ENCODE measurements at places on chromosomes 7 and 10.

- no peak for DNase-seq
Observed at GRCh38 chr7:40810274-40810673, 675.5 kb downstream of the SUGCT start.

DNA sequence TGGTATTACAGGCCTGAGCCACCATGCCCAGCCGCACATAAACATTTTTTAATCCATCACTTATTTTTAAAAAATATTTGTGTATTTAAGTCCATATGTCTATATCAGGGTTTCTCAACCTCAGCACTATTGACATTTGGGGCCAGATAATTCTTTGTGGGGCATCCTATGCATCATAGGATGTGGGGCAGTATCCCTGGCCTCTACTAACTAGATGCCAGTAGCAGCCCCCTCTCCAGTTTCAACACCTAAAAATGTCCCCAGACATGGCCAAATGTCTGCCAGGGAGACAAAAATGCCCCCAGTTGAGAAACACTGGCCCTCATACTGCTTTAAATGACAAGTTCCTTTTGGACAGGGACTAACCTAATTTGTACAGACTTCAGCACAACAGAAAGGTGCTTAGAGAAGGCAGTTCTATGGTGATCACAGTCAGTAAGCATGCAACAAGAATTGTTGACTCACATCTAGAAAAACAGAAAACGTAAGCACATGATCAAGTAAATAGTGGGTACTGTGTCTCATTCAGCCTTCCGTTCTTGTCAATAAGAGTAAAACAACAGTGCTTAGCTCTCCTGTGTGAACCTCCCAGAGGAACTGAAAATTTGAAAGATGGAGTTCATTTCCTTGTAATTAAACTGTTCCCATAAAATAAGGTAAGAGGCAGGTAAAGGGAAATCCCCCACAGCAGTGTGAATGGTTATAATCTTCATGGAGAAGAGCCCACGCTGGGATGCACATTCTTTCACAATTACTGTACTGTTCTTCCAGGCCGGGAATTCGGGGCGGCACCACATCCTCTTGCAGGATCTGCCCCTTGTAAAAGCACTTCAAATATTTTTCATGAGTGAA is 17.3 kb upstream of the ADRB1 start:
- DNase-seq: no peak

GRCh38 chr10:4650582-4650981 is 175.4 kb upstream of the AKR1E2 start:
- no peak for DNase-seq

DNA sequence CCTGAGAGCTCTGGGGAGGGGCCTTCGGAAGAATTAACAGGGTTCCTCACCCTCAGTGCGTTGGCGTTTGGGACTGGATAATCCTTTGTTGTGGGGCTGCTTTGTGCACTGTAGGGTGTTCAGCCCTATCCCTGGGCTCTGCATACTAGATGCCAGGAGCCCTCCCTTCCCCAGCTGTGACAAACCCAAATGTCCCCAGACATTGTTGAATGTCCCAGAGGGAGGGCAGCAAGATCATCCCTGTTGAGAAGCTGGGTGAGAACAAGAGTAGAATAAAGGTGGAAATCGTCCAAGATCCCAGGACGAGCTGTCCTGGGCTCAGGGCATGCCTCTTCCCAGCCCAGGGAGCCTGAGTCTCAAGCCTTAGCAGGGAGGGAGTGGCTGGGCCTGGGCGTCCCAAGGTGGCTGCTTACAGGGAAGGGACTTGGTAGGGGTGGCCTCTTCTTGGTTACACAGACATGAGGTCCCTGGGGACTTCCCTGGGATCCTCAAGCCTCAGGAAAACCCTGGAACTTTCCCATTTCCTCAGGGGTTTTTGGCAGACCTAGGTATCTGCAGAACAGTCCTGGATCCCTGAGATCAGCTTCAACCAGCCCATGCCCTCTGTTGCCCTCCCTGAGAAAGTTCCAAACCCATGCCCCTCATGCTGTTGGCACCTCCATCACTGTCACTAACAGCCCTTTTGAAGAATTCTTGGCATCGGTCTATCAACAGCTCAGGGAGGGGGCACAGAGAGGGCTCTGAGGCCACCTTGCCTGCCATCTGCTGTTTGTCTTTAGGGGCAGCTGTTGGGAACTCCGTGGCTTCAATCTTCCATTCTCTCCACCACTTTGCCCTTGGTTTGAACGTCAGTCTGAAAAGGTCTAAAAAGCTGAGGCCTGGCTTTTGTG is 53.7 kb downstream of the GOLGA7B start:
- DNase-seq: no peak

DNA sequence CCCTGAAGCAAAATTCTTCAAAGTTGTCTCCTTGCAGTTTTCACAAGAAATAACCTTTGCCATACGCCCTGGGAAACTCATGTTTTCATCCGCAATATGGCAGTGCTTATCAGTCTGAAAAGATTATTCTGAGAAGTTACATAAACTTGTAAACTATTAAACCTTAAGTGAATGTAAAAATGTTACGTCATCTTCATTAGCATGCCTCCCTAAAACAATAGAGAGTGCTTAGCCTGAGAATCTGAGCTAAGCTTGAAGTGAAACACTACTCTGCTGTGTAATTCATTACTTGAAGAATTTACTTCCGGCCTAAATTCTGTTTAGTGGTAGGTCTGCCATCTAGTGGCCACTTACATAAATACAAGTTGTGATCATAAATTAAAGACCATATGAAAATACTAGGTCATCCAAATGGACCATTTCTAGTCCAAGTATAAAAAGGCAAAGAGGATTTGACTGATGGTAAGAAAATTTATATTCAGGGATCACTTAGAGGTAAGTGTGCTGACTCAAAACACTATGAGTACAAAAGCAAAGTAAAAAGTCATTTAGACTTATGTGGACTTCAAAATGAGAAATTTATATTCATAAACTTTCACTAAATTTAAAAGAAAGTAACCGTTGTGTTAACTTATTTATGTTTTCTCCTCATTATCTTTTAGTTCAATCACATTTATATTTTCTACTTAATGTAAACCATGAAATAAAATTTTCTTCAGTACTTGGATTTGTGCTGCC is 745.1 kb upstream of the LRRTM3 start:
- DNase-seq: peak; percentile 65

DNA sequence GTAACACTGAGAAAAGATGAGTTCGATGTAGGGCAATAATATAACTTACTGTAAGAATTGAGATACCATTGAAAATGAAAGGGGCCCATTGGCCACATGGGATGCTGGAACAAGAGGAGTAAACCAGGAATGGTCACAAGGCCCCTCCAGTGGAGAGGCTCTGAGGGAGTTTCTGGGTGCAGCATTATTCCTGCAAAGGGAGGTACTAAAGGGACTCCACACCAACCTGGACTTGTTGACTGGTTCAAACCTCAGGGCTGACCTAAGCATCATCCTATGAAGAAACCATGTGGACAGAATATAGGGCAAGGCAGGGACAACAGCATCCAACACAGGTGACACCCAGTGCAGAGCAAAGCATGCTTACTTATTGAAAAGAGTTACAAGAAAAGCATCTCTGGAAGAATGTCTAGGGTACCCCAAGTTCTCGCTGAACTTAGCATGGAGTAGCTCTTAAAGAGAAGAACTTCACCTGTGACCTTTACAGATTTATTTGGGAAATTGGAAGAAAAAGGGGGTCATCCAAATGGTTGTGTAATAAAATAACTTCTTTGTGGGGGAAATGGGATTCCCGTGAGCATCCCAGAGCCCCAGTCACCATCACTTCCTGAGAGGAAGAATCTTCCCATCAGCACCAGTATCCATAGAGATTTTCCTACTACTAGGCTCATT is 34.7 kb downstream of the PRSS2 start:
- no peak for DNase-seq

DNA sequence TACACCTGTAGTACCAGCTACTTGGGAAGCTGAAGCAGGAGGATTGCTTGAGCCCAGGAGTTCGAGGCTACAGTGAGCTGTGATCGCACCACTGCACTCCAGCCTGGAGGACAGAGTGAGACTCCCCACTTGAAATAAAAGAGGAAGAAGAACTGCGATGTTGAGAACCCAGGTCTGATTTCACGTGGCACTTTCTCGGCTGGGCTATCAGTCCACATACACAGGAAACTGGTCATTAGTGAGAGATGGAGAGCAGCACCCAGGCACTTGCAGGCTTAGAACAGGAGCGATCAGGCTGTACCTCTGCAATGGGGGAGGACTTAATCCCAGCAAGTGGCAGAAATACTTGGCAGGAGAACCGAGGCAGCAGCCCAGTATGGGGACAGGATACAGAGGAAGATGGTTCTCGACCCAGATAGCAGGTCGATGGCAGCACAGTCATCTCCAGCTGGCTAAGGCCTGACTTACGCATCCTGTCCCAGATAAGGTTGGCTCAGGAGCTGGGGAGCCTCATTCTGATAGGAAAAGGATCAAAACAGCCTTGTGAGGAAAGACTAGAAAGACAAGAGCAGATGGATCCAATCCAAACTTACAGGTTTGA is 487.7 kb upstream of the AUTS2 start:
- DNase-seq: no peak

Data from activated CD4-positive, alpha-beta T cell treated with anti-CD3 and anti-CD28 coated beads, Interleukin-2, Interleukin-6, amounts not matched to agents 100 ng/mL and 50 ng/mL, durations not matched to agents 16 hours and 8 hours (primary cell).